ENCODE measurements at places on chromosomes 2 and 18.

DNA sequence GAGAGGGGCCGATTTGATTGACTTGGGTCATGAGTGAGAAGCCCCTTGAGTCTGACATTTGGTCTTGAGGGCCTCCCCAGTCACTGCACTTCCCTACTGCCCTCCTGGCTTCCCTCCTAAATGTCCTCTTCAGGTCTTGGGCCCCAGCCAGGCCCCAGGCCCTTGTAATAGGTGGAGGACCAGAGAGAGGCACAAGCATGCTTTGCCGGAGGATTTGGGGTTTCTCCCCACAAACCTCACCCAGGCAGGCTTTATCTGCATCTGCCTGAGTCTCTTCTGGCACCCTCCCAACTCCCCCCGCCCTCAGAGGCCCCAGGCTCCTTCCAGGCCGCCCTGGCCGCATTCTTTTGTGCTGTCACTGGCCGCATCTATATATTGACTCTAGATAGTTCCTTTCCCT lies 270.7 kb downstream of the HAUS1 start:
- DNase-seq = no peak

GRCh38 chr2:96816836-96817702 lies 1.0 kb downstream of the CNNM3 start:
- no peak for DNase-seq

- no peak for DNase-seq
Observed at GRCh38 chr2:108119492-108119891, 120.3 kb upstream of the SULT1C3 start.

GRCh38 chr2:163719331-163719730 lies 16.5 kb downstream of the FIGN start:
- DNase-seq = no peak

- DNase-seq = no peak
Observed at GRCh38 chr2:20574930-20575329, 76.0 kb downstream of the HS1BP3 start.

GRCh38 chr2:120503206-120503792 lies 157.4 kb downstream of the INHBB start:
- DNase-seq = no peak

DNA sequence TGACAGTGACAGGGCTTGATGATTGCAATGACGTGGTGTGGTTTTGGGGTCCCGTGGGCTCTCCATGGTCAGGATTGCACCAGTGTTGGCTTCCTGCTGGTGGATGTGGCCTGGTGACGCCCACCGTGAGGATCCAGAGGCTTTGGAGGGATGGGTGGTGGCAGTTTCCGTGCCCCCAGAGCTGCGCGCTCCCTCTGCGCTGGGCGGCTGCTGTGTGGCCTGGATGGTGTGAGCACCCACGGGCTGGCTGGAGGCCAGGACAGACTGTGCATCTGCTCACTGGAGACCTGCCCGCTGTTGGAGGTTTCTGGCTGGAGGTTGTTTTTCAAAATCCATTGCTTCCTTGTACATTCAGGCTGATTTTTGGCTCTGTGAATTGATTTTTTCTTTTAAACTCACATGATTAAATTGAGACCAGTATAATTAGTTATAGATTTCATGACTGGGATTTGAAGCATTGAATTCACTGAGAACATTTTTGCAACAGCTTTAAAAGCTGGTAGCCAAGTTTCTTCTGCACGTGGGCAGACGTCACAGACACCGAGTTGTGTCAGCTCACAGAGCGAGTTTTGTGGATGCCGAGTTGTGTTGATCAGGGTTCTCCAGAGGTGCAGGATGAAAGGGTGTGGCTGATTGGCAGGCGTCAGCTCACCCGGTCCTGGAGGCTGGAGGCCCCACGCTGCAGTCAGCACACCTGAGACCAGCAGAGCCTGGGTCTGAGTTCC lies 72.7 kb downstream of the KCNG2 start:
- no peak for DNase-seq
